ENCODE measurements at places on chromosomes 7 and 10.
A peak's percentile ranks its signal among the peaks of the same experiment; 100 is the strongest.

DNA sequence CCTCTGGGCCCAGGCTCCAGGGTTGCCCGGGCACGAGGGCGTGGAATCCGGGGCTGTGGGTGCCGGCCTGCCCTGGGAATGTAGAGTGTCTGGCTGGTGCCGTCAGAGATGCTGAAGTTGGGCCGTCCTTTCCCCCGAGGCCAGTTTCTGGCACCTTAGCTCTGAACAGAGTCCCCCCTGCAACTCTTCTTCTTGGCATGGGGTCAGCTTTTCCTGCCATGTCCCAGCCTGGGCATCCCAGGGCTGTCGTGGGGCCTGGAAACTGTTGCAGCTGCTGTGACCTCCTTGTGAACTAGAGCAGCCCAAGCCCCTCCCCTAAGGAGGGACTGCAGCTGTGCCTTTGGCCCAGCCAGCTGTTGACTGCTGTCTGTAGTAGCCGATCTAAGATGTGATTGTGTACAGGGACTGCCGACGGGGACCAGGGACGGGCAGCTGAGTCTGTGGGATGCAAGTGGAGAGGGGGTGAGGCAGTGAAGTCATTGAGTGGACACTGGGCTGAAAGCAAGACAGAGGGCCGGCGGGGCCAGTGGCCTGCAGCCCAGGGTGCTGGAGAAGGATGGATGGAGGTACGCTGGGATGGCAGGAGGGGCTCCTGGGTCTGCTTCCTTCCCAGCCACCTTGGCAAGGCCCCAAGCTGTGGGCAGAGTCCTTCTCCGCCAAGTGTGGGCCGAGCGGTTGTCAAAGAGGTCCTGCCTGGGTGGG lies 35.8 kb downstream of the GBX1 start:
- no peak for DNase-seq

DNA sequence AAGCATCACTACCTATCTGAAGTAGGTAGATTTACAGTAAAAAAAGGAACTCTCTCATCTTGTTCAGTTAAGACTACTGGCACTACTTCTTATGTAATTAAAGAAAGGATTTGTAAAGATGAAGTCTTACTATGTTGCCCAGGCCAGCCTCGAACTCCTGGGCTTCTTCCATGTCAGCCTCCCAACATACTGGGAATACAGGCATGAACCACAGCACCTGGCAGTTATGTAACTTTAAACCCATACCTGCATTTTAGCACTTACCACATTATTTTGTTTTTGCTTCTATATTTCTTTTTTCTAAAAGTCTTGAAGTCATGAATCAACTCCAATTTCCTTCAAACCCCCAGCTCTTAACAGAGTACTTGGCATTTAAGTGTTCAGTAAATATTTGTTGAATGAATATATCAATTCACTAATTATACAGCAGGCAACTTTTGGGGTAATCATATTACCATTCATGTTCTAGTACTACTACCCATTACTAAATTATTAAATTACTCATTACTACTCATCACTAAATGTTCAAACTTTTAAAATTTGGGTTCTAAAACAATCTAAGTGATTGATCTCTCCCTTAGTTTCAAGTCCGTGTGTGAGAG lies 31.6 kb upstream of the CCDC71L start:
- no peak for DNase-seq

GRCh38 chr7:120207037-120207436 lies 65.9 kb upstream of the KCND2 start:
- DNase-seq = no peak

GRCh38 chr7:101746314-101746713 lies 71.1 kb upstream of the CUX1 start:
- DNase-seq = no peak

- no peak for DNase-seq
These were observed 9.0 kb upstream of the RASSF4 start for GRCh38 chr10:44950326-44951225.

DNA sequence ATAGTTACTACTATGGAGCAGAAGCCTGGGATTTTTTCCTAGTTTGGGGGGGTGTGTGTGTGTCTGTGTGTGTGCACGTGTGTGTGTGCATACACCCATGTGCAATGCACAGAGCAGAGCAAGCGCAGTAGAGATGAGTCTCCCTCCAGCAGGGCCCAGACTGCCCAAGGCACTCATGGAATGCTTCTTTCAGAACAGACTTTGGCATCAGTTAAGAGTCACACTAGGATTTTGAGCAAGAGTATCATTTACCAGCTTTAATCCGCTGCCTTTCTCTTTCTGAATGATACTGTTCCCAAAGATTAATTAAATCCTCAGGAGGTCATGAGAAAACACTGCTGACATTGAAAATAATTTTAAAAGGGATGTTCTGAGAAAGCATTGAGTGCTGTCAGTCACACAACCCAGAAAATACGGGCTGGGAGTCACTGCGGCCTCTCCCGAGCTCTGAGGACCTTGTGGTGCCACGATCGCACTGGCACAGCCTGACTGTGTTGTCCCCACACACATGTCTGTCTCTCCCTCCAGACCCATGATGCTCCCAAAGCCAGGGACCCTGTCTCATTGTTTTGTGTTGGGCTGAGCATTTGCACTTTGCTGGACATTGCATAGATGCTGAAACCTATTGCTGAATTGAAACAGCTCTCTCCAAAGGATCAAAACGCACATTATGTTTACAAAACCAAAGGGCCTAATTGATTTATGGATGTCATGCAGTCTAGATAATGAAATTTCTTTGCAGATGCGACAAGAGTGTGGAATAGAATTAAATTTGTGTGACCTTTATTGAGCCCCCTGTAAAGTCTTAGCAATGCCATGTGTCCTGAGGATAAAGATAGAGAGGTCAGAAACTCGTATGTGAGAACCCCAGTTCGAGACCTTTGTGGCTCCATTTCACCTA lies 54.7 kb upstream of the FIGNL1 start:
- no peak for DNase-seq

DNA sequence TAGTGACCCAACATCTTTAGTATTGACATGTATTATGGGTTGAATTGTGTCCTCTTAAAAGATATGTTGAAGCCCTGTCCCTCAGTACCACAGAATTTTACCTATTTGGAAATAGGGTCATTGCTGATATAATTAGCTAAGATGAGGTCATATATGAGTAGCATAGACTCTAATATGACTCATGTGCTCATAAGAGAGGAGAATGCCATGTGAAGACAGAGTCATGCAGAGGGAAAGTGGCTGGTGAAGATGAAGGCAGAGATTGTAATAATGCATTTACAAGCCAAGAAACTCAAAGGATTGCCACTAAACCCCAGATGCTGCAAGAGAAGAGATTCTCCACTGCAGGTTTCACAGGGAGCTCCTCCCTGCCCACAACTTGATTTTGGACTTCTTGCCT lies 496.4 kb downstream of the KIF20B start:
- no peak for DNase-seq

- no peak for DNase-seq
These were observed 31.2 kb upstream of the INSIG1 start for GRCh38 chr7:155266440-155266839.

DNA sequence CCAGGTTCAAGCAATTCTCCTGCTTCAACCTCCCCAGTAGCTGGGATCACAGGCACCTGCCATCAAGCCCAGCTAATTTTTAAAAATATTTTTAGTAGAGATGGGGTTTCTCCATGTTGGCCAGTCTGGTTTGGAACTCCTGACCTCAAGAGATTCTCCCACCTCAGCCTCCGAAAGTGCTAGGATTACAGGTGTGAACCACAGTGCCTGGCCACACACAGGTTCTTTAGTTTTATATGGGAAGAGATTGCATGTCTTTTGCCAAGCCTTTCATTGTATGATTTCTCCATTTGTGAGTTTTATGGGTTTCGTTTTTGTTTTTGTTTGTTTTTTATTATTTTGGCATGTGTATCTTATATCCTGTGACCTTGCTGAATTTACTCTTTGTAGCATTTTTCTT lies 40.9 kb downstream of the C1GALT1 start:
- DNase-seq = no peak

- DNase-seq = no peak
These were observed 471.4 kb downstream of the XPNPEP1 start for GRCh38 chr10:109451879-109452278.

DNA sequence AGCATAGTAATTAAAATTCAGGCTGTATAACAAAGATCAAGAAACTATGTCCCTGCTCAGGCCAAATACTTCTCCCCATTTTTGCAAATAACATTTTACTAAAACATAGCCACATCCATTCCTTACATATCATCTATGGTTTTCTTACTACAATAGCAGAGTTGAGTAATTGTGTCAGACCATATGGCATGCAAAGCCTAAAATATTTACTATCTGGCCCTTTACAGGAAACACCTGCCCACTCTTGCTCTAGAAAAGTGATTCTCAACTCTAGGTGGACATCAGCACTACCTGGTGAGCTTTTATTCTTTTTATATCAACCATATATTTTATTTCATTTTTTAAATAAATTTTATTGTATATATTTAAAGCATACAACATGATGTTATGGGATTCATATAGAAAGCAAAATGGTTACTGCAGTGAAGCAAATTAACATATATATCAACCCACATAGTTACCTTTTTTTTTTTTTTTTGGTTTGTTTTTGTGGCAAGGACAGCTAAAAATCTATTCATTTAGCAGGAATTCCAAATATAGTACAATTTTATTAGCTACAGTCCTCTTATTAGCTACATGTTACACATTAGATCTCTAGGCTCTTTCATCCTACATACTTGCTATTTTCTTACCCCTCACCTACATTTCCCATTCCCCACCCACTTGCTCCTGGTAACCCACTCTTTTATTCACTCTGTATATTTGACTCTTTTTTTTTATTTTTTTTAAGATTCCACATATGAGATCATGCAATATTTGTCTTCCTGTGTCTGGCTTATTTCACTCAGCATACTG lies 19.6 kb downstream of the ABI1 start:
- no peak for DNase-seq

DNA sequence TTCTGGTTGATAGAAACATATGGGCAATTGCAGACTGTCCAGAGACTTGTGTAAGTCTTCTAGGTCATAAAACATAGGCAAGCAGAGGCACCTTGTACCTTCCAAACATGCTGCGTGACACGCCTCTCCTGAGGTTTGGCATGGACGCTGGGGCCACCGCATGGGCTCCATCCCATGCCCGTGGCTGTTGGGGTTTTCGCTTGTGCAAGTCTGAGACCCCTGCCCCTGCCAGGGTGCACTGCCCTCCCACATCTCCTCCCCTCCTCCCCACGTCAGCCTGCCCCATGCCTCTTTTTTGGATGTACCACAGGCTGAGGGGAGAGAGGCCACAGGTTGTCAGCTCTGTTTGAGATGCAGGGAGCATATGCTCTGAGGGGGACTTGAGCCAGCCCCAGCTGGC lies 19.0 kb downstream of the EIF3B start:
- DNase-seq = no peak

DNA sequence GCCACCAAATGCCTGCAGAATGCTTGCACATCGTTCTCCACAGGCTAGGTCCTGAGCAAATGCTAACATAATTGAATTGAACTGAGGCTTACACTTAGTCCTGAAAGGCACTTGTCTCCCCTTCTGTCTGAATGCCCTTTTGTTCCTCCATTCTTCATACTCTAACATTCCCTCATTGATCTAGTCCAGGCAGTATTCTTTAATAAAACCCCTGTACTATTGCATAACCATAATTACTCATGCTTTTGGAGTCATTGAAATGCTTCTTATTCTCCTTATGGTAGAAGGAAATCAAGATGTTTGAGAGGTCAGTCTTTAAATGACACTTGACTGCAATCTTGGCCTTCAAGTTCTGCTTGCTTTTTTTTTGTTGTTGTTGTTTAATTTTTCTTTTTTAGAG lies 7.1 kb downstream of the PI4K2A start:
- no peak for DNase-seq

DNA sequence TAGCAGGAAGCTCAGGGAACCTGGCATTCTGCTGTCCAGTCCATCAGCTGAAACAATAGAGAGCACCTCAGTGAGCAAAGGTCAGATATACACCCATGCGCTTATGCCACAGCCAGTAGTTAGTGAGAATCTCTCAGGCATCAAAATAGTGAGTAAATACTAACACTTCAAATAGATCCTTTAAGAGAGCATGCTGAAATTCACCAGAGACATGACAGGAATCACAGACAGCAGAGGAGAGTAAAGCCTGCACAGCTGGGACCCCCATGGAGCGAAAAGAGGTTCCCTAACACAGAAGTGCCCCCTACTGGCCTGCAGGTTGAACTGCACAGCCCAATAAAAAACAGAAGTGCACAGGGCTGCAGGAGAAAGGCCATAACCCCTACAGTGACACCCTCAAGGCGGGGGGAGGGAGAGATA lies 57.6 kb upstream of the ANTXRL start:
- DNase-seq = peak; percentile 49

GRCh38 chr7:127751490-127752448 lies 99.8 kb downstream of the SND1 start:
- no peak for DNase-seq

GRCh38 chr10:74502963-74503608 lies 323.3 kb upstream of the KAT6B start:
- no peak for DNase-seq

DNA sequence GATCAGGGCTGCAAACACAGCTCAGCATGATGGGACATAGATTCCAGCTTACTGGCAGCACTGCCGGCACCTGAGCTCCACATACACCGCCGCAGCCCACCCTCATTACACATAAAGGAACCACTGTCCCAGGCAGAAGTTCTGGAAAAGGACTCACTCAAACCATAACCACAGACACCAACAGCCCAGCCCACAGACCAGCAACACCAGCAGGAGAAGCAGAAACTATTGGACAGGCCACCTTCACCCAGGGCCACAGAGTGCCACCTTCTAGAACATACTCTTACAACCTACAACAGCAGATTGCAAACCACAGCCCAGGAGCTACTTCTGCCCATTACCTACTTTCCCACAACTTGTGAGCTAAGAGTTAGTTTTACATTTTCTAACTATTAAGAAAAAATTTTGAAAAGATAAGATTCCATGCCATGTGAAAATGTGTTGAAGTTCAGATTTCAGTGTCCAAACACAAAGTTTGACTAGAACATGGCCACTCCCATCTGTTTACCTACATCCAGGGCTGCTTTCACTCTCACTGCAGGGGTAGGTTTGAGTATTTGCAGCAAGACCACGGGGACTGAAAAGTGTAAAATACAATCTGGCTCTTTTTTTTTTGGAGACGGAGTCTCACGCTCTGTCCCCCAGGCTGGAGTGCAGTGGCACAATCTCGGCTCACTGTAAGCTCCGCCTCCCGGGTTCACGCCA lies 153.0 kb downstream of the TNS3 start:
- no peak for DNase-seq
